Activated CD8-positive, alpha-beta T cell treated with anti-CD3 and anti-CD28 coated beads for 36 hours (primary cell): ENCODE measurements at places on chromosomes 6 and 20.

- no peak for DNase-seq
Observed at GRCh38 chr6:56259234-56260077, 12.1 kb upstream of the COL21A1 start.

DNA sequence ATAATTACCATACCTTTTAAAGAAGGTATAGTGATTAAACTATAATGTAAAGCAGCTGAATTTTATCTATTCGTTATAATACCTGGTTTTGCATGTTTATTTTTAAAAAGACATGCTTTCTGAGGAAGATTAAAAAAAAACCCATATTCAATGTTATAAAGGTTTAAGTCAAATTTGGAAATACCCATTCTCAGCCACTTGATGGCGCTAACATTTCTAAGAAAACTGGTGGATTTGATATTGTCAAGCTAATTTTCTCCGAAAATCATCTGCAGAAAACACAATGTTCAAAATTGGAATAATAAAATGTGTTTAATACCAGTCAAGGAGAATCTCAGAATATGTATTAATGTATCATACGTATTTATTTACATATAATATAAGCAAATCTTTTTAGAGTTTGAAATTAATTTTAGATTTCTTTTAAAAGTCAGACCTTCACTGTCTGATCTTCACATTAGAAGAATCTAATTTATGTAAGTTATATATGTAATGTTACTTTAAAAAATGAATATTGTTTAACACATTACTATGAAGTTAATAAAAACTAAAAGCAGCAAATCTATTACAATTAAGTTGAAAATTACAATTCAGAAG, 35.0 kb downstream of the SHPRH start:
- no peak for DNase-seq

- no peak for DNase-seq
Observed at GRCh38 chr20:63758152-63758551, 18.6 kb downstream of the SLC2A4RG start.

DNA sequence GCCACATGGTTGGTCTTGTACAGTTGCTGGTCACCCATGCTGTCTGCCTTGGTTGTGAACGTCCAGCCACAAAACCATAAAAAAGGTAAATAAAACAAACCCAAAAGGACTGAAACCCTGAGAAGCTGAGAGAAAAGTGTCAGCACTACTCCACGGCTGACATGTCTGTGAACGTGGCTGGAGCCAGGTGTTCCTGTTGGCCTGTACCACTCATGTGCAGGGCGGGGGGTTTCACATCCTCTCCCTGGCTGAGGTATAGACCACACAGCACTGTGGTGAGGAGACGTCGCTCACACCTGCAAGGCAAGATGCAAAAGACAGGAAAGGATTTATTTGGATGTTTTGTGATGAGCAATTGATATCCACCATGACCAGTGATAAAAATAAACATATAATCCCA, 51.9 kb upstream of the MRPS10 start:
- DNase-seq: peak; percentile 76

GRCh38 chr6:7401075-7401474, 11.5 kb downstream of the RIOK1 start:
- DNase-seq: no peak

GRCh38 chr20:11847827-11848226, 69.9 kb upstream of the BTBD3 start:
- no peak for DNase-seq

DNA sequence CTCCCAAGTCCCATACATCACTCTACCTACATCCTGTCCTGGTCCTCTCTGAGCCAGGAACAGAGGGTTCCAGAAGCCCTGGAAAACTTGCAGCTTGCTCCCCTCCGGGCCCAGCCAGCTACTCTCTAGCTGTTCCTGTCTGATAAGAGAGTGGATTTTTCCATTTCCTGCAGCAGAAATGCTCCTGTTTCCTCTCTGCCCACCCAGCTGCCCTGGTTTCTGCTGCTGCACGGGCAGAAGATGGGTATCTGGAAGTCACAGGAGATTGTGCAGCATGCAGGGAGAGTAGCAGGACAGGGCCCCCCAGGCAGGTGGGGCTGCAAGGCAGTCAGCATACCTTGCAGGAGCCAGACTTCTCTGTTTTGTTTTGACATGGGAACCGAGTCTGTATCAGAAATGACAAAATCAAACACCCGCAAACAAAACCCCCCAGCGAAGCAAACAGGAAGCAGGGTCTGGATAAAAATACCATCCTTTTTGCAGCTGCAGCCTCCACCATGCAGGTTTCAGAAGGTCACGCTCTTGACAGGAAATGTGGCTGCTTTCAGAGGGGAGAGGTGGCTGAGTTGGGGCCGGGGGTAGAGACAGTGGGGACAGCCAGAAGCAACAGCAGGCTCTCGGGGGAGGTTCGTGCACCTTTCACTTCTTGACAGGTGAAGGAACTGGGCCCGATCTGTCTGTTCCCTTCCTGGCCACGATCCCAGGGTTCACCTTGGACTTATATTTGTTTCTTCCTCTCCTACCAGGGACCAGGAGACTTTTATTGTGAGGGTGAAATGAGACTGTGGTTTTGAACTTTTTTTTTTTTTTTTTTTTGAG, 50.8 kb upstream of the FAM83D start:
- DNase-seq: peak; percentile 84

- DNase-seq: no peak
Observed at GRCh38 chr20:9330151-9330550, 184.2 kb upstream of the LAMP5 start.

DNA sequence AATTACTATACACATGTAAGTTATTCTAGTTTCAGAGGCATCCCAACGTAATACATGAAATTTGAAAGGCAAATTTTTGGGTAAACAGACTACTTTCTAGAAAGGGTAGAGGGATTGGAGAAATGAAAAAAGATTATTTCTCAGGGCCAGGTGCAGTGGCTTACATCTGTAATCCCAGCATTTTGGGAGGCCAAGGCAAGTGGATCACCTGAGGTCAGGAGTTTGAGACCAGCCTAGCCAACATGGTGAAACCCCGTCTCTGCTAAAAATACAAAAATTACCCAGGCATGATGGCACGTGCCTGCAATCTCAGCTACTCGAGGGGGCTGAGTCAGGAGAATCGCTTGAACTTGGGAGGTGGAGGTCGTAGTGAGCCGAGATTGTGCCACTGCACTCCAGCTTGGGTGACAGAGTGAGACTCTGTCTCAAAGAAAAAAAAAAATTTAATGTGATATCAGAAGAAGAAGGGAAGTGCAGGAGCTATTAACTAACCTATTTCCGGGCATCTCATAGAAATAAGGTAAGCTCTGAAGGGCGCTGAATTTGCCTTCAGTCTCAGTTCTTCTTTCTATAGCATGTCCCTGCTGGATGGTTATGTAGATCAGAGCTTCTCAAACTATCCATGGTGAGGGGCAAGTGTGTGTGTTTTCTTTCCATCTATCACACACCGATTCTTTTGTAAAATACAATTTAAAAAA, 100.3 kb upstream of the MTHFD1L start:
- no peak for DNase-seq

GRCh38 chr6:21931641-21932335, 338.2 kb downstream of the SOX4 start:
- no peak for DNase-seq

GRCh38 chr20:16821211-16822089, 73.3 kb downstream of the OTOR start:
- peak; percentile 29 for DNase-seq

- DNase-seq: no peak
Observed at GRCh38 chr6:160004419-160005175, 35.7 kb downstream of the IGF2R start.

- no peak for DNase-seq
Observed at GRCh38 chr6:5999688-6000608, 6.8 kb downstream of the NRN1 start.
